Common myeloid progenitor, CD34-positive (primary cell): ENCODE measurements at places on chromosomes 12 and 14.

- no peak for DNase-seq
These were observed 525.8 kb upstream of the ATP2B1 start for GRCh38 chr12:90234472-90234871.

GRCh38 chr12:108856428-108857157, 790 bp downstream of the SSH1 start:
- peak; percentile 59 for DNase-seq

GRCh38 chr12:69589082-69589481, 3.8 kb downstream of the CCT2 start:
- no peak for DNase-seq

- DNase-seq = no peak
These were observed 39.1 kb upstream of the ESRRB start for GRCh38 chr14:76336876-76337275.

DNA sequence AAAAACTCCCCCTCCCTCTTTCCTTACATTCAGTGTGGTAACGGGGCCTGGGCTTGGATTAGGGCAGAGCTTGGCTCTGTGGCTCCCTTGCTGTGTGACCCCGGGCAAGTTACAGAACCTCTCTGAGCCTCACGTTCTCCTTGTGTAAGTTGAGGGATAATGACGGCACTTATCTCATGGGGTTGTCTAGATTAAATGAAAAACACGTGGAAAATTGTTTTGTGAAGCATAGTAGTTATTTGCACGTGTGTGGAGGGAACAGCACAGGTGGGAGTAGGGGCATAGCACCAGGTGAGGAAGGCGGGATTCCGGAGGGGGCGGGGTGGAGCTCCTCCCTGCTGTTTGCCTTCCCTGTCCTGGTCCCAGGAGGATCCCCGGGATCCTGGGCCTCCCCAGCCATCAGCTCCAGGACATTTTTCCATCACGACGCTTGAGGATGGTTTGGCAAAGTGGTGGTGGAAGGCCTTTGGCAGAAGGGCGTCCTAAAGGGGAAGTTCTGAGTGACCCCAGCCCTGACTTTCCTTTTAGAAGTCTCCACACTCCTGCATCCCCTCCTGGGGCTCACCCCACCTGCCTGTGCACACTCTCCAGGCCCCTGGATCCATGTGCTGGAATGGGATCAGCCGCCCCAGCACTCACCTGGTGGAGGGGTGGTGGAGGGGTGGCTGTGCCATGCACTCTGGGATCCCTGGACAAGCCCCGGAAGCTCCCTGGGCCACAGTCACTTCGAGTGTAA, 22.7 kb downstream of the LRTM2 start:
- no peak for DNase-seq

DNA sequence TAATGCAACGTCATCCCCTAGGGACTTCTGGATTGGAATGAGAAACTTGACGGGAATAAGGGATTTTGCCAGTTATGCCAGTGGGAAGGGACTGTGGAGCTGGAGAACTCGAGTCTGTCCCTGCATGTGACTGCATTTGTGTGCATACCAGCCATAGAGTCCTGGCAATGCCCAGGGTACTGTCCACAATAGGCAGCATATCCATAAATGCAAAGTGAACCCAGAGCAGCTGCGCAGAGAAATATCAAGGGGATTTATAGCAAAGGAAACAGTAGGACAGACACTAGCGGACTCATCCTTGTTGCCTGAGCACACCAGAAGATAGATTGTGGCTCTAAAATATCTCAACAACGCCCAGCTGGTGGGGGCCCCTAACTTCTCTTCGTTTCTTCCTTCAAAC, 247.1 kb upstream of the SRRM4 start:
- DNase-seq = no peak
